ENCODE measurements at places on chromosomes 6 and 20. TPM values are rescaled to one million over a fixed set of nuclear protein-coding genes. Genes with fewer than 3 reads are reported as not detected.

DNA sequence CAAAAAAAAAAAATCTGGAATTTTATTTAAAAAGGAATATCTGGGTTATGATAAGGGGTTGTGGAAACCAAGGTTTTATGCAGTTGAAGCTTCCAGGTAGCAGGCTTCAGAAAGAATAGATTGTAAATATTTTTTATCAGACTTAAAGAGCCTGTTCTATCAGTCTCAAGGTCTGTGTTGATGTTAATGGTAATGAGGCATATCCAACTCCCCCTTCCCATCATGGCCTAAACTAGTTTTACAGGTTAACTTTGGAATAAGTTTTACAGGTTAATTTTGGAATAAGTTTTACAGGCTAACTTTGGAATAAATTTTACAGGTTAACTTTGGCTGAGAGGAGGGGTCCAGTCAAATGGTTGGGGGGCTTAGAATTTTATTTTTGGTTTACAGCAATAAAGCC is 92.4 kb downstream of the CD24 start:
- DNase-seq = no peak

DNA sequence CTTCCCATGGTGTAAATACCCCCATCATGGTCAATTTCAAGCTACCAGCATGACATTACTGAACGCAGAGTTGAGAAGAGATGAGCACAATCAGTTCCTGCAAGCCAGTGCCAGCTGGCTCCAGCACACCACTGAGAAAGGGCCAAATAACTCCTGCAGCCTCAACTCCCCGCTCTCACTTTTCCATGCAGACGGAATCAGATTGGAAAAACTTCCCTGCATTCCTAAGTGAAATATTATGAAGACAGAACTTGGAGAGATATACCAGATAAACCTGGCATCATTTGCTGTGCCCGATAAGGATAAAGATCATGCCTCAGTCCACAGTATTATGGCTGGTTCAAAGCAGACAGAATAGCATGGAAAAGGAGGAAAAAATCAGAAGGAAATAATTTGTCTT is 56.7 kb downstream of the FILIP1 start:
- no peak for DNase-seq

DNA sequence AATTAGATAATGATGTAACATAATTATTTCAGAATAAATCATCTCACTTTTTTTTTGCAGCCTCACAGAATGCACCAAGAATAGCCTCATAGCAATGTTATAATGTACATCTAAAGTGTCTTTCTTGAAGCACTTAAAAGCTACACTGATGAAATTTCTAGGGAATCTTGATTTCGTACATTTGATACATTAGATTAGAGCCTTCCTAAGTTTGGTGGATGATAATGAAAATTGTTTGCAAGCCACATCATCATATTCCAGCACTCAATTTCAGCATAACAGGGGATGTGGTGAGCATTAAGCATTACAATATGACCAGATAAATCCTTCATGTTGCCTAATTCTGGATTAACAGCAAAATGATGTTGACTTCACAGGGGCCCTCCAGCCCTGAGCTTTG is 9.7 kb upstream of the METTL24 start:
- no peak for DNase-seq

DNA sequence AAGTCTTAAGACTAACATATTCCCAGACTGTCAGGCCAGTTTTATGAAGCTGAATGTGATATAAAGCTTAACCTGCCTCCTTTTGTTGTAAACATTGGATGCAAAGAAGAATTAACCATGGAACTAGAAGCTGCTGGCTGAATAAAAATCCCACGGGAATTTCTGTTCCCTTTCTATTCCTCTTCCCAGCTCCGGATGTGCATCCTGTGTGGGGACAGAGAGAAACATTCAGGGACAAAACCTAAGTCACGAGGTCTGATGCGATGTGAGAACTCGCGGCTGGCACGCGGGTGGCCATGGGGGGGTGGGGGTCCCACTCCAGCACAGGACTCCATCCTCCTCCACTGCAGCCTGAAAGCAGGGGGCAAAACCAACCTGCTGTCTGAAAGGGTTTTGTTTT is 32.2 kb downstream of the RAMACL start:
- DNase-seq = no peak

- no peak for DNase-seq
Measured at GRCh38 chr6:98828211-98828788, 6.1 kb upstream of the POU3F2 start.

- no peak for DNase-seq
Measured at GRCh38 chr20:46936415-46937156, 41.9 kb downstream of the EYA2 start.

DNA sequence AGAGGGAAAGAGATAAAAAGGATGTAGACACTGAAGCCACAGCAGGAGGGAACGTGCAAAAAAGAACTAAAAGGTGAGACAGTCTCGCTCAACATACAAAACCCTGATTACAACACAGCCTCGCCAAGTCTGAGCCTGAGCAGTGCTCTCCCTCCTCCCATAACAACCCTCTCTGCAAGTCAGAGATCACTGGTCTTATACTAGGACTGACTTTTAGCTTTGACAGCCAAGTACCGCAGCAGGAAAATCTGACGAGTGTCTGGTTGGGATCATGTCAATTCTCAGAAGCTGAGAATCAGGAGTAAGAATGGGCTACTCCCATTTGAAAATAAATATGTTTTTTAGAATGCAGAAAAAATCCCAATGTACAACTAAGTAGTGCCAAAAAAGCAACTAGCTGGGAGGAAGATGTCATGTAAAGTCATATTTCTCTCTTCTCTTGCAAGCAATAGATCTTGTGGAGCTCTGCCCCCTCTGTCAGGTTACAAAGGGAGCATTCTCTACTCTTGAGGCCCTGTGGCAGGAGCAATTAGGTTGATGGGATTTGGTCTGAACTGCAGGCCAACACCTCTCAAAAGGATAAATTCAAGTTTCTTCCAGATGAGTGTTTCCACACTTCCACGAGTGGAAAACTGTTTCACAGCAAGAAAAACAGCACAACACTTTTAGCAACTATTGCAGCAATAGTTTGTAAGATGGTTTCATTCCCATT is 118.9 kb upstream of the COL21A1 start:
- DNase-seq = no peak

DNA sequence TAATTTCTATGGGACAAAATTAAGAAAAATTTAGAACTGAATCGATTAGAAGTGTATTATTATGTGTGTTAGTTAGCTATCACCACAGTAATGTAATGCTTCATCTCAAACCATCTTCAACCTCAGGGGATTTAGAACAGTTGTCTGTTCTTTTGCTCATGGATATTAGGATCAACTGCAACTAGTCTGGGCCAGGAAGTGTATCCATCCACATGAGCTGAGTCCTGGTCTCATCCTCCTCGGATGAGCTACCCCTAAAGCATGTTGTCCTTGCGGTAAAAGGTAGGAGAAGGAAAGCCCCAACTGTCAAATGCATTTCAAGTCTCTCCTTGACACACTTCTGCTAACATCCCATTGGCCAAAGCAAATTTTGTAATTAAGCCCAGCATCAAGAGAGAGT is 537.7 kb downstream of the KIF16B start:
- no peak for DNase-seq

Gene C4B
- polyA plus RNA-seq = 0.59 TPM

Gene PPP1R16B
- polyA plus RNA-seq = 11.4 TPM

Gene KCNG1
- not detected for polyA plus RNA-seq
